ENCODE measurements at places on chromosomes 5 and 9. TPM values are rescaled to one million over a fixed set of nuclear protein-coding genes. Genes with fewer than 3 reads are reported as not detected.

ADGRV1 gene
- total RNA-seq: 1.0 TPM

GMCL2 gene
- total RNA-seq: not detected

CDHR2 gene
- not detected for total RNA-seq

IFNA13 gene
- not detected for total RNA-seq

IL3 gene
- total RNA-seq: not detected

GABRA6 gene
- total RNA-seq: not detected

Data from PC-9 (cell line).